ENCODE measurements at places on chromosomes 1 and 21.

DNA sequence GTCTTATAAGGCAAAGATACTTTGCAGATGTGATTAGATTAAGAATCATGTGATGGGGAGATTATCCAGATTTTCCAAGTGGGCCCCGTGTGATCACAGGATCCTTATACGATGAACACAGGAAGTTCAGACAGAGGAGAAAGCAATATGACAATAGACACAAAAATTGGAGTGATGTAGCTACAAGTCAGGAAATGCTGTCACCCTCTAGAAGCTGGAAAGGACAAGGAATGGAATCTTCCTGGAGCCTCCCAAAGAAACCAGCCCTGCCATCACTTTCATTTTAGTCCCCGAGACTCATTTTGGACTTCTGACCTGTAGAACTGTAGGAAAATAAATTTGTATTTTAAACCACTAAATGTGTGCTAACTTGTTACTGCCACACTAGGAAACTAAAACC lies 61.9 kb upstream of the C1orf21 start:
- DNase-seq, result no peak

DNA sequence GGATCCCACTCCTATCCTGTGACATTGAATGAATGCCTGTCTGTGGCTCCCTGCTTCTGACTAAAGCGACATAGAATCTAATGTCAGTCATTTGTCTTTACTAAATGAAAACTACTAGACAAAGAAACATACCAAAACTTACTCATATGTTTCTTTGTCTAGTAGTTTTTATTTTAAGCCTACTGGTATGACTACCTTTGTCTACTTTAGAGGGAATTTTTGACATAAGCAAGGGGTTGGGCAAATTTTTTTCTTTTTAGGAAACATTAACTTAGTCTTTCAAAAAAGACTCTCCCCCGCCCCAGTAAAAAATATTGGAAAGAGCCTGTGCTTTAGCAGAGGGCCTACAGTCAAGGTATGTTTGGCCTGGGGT lies 4.9 kb downstream of the NEK7 start:
- no peak for DNase-seq

GRCh38 chr1:167716000-167716271 lies 5.8 kb upstream of the MPZL1 start:
- DNase-seq, result no peak

GRCh38 chr1:92915547-92915946 lies 45.7 kb downstream of the DIPK1A start:
- no peak for DNase-seq
